ENCODE measurements at places on chromosomes 6 and 20.

DNA sequence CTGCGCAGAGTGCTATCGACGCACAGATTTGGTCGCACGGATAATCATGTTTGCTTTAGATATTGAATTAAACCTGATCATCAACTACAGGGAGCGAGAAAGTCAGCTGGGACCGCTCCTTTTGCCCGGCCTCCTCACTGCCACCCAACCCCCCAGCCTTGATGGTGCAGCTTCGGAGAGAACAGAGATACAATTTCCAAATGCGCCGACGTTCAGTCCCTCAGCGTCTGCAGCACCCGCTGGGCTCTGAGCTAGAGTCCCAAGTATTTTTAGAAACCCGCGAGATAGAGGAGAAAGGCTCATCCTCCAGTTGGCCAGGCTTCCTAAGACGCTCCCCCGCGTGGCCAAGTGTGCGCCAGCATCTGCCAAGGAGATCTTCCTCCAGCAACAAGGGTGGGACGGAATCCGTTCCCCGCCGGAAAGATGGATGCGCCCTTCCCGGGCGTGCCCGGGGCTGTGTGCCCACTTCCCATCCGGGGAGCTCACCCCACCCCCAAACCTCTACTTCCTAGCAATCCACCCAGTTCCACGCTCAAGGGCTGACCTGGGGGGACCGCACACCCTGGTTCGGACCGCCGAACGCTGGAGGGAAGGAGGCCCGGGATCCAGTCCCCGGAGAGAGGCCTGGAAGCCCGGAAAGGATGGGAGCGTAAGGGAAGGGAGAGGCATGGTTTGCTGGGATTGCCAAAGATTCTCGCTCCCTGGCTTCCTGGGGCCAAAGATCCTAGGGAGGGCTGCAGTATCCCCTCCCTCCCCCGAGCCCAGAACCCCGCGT is 4.1 kb downstream of the NKX2-2 start:
- DNase-seq, result no peak

- DNase-seq, result no peak
Observed at GRCh38 chr6:34242252-34243130, 5.8 kb downstream of the HMGA1 start.

- DNase-seq, result no peak
Observed at GRCh38 chr6:165653196-165653595, 9.8 kb downstream of the PDE10A start.

DNA sequence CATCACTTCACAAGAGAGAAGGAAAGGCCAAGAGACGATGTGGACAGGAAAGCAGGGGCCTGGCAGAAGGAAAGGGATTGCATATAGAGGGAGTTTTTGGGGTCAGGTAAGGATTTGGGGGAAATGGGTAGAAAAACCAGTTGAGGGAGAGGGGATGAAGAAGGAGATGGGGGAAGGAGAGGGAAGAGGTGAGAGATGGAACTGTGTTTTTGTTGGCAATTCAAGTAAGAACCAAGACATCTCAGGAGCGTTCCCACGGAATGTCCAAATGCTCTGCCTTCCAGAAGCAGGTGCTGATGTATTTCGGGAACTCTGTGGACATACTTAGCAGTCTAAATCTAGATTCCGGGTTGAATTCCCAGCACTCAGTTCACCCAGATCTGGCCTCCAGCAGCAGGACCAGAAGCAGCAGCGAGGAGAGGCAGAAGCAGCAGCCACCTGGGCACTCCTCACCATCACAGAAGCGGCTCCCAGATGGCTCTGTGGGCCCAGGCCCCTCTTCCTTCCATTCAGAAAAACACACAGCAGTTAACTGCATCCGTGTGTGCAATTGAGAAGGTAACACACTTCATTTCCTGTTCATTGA is 88.8 kb downstream of the DZANK1 start:
- DNase-seq, result no peak

Data from activated T-cell treated with anti-CD3 and anti-CD28 coated beads for 48 hours (primary cell).